ENCODE measurements at places on chromosomes 3 and 15.

DNA sequence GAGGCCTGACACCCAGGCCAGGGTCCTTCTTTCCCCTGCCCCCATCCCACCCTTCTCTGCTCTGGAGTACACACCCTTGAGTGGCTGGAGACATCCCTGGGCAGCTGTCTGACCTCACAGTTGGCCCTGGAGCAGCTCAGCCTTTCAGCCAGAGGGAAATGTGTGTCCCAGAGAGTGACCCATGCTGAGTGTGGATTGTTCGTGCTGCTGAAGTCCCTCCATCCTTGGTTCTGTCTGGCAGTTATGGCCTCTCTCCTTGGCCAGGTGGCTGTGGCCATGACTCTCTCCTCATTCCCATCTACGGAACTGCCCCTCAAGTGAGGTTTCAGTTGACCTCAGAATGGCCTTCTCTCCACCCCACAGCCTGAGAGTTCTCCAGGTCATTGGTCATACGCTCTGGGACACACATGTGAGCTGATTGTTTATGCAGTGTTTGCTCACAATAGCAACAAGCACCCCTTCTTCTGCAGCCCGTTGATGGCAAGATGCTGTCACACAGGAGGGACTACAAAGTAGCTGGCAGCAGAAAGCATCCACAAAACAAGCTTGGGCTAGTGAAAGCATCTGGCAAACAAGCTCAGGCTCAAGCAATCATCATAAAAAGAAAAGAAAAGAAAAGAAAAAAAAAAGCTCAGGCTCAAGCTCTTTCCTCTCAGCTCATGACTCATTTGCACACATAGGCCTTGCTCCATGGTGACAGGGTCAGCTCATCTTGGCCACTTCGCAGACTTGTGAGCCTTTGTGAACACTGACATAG lies 55.3 kb upstream of the ITGA11 start:
- no peak for DNase-seq

DNA sequence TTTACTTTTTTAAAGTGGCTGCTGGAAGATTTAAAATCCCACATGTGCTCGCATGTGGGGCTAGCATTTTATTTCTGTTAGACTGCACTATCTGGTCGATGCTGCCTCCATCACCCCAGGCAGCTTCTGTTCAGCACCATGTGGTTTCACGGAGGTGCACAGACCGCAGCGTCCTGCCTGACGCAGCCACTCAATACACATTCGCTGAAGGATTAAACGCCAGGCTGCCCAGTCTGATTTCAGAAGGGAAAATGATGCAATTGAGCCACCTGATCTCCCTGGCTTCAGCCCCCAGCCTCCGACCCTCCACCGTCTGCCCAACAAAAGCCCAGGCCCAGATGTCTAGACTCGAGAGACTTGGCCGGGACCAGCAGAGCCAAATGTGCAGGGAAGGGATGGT lies 84.5 kb downstream of the MEGF11 start:
- no peak for DNase-seq

DNA sequence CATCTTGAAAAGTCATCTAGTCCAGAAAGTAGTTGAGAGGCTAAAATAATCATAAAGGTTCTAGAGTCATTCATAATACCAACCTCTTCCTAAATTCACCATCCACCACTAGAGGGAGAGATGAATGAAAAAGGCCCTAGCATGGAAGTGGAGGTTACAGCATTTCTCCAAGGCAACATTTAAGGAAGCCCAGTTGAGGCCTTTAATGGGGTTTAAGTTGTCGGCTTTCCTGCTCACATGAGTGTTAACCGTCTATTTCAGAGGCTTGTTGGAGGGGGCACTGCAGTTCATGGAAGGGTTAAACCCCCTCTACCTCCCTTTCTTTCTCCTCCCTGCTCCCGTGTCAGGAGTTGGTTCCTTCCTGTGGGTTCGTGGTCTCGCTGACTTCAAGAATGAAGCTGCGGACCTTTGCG lies 3.8 kb upstream of the SLCO3A1 start:
- DNase-seq, result no peak

DNA sequence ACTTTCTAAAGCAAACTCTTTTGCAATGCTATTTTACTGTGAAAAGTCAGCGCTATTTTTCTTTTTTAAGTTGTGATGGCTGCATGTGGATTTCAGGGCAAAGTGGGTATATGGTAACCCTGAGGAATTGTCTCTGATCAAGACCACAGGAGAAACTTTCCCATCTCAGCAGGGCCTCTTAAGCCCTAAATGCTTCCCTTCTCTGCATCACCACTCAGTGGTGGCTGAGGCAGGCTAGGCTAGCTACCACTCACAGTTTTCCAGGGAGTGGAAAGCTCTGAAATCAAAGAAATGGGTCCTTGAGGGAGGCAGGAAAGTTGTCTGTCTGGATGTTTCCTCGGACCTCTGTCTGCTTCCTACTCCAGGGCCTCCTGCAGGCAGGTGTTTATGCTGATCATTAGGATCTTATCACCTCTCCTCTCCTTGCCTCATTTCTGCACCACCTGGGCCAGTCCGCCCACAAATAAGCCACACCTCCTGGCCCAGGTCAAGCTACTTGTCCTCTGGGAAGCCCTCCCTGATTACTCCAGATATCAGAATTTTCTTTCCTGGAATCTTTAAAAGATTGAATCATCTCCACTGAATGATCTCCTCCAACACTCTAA lies 37.0 kb downstream of the CEMIP start:
- no peak for DNase-seq

GRCh38 chr15:66006986-66007385 lies 137.7 kb downstream of the RAB11A start:
- no peak for DNase-seq

DNA sequence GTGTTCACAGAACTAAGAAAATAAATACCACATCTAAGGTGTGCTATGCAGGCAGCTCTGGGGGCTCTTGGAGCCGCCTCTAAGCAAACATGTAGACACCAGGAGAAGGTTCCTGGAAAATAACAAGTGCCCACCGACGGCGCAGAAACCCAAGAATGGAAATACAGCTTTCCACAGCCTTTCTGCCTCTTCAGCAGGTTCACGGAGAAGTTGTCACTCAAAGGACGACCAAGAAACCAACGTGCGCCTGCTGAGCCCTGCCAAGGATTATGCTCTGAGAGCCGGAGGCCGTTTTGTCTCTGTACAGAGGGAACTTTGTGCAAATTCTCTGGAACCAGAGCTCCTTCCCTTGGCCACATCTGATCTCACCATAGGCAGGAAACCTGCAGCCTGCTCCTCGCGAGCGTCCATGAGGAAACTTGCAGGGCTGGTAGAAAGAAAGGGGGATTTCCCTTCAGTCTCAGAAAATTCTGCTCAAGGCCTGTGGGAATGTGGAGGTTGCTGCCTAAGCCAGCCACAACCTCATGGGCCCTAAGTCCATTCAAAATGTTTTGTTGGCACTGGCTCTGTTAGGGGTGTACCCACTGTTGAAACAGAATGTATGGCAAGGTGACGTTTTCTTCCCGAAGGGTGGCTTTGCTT lies 40.6 kb upstream of the ETV5 start:
- DNase-seq, result no peak

DNA sequence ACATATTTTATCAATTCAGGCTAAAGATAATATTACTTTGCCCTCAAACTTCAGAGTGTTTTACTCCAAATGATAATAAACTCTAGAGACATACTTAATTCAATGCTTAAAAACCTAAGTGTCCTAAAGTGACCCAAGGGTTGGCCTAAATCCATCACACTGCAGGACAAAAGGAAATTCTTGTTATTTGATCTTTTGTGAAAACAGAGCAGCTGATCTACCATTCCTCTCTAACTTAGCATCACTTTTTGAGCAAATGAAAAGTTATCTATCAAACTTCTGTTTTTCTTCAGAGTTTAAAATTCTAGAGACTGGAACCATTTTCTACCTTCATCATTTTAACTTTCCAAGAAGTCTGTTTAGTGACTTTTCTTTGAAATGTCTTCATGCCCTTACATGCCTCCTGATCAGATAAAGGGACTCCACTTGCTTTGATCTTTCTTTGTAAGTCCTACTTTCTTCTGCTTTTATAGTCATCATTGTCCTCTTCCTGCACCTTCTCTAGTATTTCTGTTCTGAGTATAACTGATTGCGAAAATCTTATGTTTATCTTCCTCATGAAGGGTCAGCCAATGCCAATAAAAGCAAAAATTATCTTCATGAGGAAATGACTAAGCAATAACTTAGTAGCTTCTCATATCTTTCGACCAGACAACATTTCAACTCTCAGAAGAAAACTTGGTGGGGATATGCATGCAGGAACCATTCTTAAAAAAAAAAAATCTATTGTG lies 378.7 kb upstream of the TGFBR2 start:
- DNase-seq, result no peak

- peak; percentile 39 for DNase-seq
Observed at GRCh38 chr15:71237456-71238188, 122.4 kb downstream of the THSD4 start.

DNA sequence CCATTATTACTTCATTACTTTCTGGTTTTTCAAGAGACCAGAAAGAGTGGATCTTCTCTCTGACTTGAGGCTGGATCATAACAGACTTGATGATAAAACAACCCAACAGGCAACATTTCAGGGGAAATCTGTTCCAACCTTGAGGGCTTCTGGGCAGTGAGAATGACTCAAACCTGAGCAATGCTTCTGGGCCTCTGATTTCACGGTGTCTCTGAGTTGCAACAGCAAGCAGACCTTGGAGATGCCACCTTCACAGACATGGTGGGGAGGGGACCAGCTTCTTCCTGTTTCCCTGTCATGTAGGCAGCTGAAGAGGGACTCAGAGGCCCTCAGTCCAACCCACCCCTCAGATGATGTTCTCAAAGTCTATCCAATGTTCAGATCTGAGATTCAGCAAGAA lies 104.0 kb downstream of the ABHD5 start:
- DNase-seq, result no peak

DNA sequence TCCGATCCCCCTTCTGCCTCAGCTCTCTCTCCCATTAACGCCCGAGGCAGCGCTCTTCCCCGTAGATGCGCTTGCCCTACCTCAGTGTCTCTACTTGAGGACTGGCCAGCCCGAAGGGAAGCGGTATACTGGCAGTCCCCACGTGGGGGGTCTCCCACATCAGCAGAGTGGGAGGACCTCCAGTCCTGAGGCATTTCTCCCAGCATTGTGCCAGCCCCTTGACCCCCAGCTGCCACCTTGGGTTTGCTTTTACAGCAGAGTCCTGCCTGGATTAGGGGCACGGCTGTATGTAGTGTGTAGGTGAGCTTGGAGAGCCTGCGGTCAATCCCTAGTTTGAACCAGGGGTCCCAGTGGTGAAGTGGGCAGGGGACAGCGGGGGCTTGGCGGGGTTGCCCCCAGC lies 767 bp downstream of the SEMA3F start:
- DNase-seq, result no peak
